Thoracic aorta (tissue), 2 donors: ENCODE measurements at places on chromosomes 1 and 21. TPM values are rescaled to one million over a fixed set of nuclear protein-coding genes. Genes with fewer than 3 reads are reported as not detected.

DNA sequence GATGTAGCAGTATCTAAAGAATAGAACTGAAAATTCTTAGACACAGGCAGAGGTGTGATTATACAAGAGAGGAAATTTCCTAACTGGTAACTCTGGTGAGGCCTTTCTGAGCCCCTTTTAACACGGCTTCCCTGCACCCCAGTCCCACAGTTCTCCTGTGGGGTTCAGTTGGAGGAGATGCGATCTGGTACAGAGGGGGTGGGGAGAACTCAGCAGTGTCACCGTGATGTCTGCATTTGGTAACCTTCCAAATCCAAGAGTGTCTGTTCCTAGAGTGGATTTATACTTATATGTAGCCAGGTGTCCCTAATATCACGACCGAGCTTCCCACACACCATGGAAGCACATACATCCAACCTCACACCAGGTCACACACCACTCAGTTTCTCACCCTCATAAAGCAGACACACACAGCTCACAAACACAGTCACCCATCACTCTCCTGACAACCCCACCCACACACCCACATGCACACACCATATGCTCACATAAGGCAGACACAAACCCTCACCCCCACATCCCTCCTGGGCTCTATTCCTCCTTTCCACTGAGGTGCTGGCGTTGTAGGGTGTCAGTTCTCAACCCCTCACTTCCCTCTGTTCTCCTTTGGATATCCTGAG is 48.5 kb downstream of the RHBG start:
- no peak overlapping the region for H3K4me3 ChIP-seq
- H3K27me3 ChIP-seq: peaks cover 24% of the 10 kb centered on the region
- DNase-seq: no peak
- H3K4me1 ChIP-seq: peaks cover 21% of the 10 kb centered on the region
- H3K36me3 ChIP-seq: no peaks in the 10 kb centered on the region
- no peak overlapping the region for H3K27ac ChIP-seq

- no peaks in the 10 kb centered on the region for H3K4me1 ChIP-seq
- H3K4me3 ChIP-seq: no peak overlapping the region
- DNase-seq: no peak
- H3K27ac ChIP-seq: no peak overlapping the region
Observed at GRCh38 chr1:214854126-214854875, 228.2 kb upstream of the KCNK2 start.

DNA sequence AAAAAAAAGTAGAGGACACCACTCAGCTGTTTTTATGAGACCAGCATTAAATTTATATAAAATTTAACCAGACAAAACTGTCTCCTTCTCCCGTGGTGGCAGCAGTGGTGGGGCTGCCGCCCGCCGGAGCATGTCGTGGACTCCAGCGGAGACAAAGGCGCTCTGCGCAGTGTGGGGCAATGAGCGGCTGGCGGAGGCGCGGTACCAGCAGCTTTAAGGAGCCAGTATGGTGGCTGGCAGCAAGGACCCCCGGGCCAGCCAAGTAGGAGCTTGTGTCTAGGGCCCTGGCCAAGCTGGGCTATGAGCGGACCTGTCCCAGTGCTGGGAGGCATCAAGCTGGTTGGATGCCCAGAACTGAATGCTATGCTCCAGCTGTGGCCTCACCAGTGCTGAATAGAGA is 2102.9 kb downstream of the NCAM2 start:
- H3K36me3 ChIP-seq: no peaks in the 10 kb centered on the region
- no peaks in the 10 kb centered on the region for H3K27me3 ChIP-seq
- no peak overlapping the region for H3K4me3 ChIP-seq
- no peak for DNase-seq
- no peaks in the 10 kb centered on the region for H3K4me1 ChIP-seq

Gene INSRR
- not detected for total RNA-seq

Gene GSTM1
- total RNA-seq: not detected

- H3K27me3 ChIP-seq: no peaks in the 10 kb centered on the region
- no peaks in the 10 kb centered on the region for H3K36me3 ChIP-seq
- H3K4me3 ChIP-seq: peak overlapping the region; percentile 93
- H3K4me1 ChIP-seq: peaks cover 25% of the 10 kb centered on the region
- H3K27ac ChIP-seq: peak overlapping the region; percentile 91
Observed at GRCh38 chr1:56578138-56578962, 1.0 kb downstream of the PLPP3 start.

DNA sequence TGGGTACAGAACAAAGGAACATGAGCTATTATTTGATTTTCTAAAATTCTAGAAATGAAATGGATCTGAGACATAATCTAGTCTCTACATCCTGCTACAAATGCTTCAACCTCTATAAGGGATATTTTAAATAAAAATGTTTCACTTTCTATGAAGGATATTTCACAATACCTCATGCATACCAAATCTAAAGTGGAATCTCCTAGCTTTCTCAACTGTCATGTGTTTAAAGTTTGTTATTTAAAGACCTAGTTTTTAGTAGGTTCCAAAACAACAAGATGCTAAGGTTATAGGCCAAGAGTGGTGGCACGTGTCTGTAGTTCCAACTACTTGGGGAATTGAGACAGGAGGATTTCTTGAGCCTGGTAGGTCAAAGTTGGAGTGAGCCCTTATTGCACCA is 47.6 kb downstream of the KDM5B start:
- H3K4me3 ChIP-seq: no peak overlapping the region
- no peaks in the 10 kb centered on the region for H3K4me1 ChIP-seq
- H3K36me3 ChIP-seq: peaks cover 33% of the 10 kb centered on the region
- DNase-seq: no peak
